ENCODE measurements at places on chromosomes 16 and 17.

- DNase-seq: no peak
These were observed 42.9 kb downstream of the SYT17 start for GRCh38 chr16:19210968-19211367.

DNA sequence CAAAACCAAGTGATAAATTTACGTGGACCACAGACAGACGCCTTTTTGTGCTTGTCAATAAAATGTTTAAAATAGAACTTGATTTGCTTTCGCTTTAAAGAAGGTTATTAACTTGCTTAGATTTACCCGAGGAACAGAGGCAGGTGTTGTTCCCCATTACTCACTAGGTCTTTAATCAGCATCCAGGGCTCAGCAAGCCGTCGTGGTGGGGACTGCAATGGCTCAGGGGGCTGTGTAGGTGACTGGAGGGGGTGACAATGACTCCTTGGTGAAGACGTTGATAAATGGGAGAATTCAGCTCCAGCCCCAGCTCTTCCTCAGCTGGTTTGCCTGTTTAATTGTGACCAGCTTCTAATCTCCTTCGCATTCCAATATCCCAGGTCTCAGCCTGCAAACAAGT is 231.4 kb downstream of the TMEM114 start:
- no peak for DNase-seq

GRCh38 chr16:10738231-10739077 is 5.2 kb upstream of the NUBP1 start:
- DNase-seq: peak; percentile 84

DNA sequence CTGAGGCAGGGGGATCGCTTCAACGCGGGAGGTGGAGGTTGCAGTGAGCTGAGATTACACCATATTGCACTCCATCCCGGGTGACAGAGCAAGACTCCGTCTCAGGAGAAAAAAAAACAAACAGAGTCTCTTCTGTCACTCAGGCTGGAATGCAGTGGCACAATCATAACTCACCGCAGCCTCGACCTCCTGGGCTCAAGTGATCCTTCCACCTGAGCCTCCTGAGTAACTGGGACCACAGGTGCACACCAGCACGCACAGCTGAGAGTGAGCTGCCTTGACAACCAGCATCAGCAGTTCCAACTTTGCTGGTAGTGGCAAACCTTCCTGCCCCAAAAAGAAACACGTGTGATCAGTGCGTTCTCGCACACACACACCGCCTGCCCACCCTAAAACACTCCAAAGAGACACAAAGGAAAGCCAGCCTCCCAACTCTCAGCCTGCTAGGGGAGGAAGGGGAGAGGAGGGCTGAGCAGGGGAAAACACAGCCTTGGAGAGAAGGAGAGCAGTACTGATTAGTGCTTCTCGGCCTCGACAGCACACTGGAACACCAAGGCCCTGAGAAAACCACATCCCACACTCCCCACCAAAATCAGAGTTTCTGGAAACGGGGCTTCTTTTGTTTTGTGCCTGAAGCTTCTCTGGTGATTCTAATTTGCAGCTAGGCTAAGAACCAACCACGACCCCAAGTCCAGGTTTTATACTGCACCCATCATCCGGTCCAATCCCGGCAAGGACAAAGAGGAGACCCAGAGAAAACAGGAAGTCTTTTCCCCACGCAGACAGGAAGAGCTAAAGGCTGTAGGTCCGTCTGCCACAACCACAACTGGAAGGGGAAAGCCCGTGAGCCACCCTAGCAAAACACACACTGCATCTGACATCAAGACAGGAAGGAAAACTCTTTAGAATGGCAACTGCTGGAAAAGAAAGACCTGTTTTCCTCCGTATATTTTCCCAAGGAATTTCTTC is 28.8 kb downstream of the ZCCHC14 start:
- no peak for DNase-seq

- no peak for DNase-seq
These were observed 793.4 kb upstream of the CDH8 start for GRCh38 chr16:62829607-62830006.

GRCh38 chr17:72714357-72714966 is 378.0 kb downstream of the SLC39A11 start:
- peak; percentile 79 for DNase-seq

- DNase-seq: no peak
These were observed 34.5 kb downstream of the HS3ST2 start for GRCh38 chr16:22848451-22848850.

GRCh38 chr16:31356566-31357323 is 1.8 kb downstream of the ITGAX start:
- no peak for DNase-seq

- no peak for DNase-seq
These were observed 1002.3 kb upstream of the CDH8 start for GRCh38 chr16:63038397-63039106.

- DNase-seq: no peak
These were observed 2.9 kb downstream of the STARD3 start for GRCh38 chr17:39639566-39640458.

- peak; percentile 29 for DNase-seq
These were observed 46.0 kb upstream of the ERCC4 start for GRCh38 chr16:13873835-13874438.

- DNase-seq: no peak
These were observed 252.3 kb downstream of the C16orf95 start for GRCh38 chr16:87064731-87065445.

DNA sequence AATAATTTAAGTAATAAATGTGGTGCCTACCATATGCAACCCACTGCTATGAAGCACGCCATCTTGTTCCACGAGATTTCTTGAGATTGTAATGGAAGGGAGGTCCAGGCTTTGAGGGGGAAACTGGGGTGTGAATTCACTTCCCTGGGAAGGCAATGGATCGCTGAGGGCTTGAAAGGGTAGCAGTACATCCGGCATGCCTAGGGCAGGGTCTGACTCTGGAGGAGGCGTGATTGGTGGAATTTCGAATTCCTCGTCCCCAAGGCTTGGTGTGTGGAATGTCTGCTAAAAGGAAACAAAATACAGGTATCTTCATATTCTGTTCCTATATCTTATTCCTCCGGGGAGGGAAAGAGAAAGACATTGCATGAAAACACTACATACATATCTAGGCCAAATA is 83.0 kb downstream of the TOX3 start:
- DNase-seq: no peak

DNA sequence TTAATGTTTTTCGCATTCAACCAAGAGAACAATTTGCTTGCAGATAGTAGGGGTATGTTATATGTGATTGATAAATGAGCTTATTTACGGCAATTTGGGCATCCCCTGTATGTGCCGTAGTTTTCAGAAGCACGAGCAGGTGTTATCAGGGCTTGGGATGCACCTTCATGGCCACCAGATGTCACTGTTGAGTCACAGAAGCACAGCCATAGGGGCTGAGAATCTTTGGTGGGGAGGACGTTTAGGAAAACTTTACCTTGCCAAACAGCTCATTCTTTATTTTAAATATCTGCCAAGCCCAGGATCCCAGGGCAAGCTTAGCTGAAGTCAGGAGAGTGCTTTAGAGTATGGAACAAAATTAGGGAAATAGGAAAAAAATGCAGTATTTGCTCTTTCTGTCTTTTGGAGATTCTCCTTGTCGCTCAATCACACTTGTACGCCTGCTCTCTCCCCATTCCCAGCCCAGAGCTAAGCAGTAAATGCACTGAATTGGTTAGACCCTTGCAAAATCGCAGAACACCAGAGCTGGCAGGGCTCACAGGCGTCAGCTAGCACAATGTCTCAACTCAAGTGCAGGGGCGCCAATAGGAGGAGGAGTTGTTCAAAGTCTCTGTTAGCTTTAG is 93.6 kb upstream of the MPHOSPH6 start:
- peak; percentile 48 for DNase-seq

GRCh38 chr17:8041249-8041928 is 2.5 kb downstream of the ALOX15B start:
- peak; percentile 81 for DNase-seq

GRCh38 chr17:68172461-68172954 is 75.3 kb upstream of the AMZ2 start:
- peak; percentile 71 for DNase-seq

GRCh38 chr16:30838876-30839471 is 52.0 kb upstream of the ZNF629 start:
- no peak for DNase-seq

- peak; percentile 87 for DNase-seq
These were observed 45.2 kb downstream of the MYH13 start for GRCh38 chr17:10327640-10328039.

DNA sequence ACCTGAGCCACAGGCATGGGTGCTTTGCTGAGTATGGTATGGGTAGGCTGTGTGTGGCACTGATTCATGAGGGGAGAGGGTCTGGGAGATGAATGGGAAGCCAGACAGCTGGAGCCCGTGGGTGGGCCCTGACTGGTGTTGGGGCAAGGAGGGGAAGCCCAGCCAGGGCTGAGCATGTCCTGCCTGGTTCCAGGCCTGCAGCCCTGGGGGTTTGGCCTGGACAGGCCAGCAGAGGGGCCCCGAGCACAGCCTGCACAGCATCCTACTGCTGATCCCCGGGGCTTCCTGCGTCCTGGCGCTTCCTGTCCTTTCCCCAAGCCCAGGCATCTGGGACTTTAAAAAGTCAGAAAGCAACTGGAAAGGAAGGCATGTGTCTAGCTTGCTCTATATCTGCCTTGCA is 4.6 kb upstream of the MVD start:
- DNase-seq: no peak

DNA sequence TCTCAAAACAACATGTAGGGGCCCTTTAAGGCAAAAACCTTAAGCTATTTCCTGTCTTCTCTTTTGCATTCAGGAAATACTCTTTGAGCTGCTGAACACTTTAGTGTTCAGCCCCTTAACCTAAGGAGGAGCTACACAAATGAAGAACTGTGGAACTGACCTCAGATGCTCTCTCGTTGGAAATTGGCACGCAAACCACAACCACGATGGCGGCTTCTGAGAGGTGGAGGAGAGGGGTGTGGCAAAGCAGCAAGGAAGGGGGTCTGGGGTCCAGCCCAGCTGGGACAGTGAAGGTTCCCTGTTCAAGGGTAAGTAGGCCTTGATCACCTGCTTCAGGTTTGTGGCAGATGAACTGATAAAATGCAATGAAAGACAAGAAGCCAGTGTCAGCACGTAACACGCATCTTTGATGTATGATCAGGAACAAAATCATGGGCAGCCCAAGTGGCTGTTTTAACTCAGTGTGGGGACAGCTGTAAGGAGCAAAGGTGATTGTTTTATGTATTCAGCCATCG is 291.6 kb upstream of the TNRC6C start:
- no peak for DNase-seq

GRCh38 chr17:77193653-77194052 is 52.9 kb downstream of the SEC14L1 start:
- no peak for DNase-seq

- DNase-seq: no peak
These were observed 7.1 kb downstream of the HSD17B2 start for GRCh38 chr16:82042144-82042543.

GRCh38 chr16:75224306-75225082 is 5.7 kb downstream of the CTRB1 start:
- DNase-seq: no peak

DNA sequence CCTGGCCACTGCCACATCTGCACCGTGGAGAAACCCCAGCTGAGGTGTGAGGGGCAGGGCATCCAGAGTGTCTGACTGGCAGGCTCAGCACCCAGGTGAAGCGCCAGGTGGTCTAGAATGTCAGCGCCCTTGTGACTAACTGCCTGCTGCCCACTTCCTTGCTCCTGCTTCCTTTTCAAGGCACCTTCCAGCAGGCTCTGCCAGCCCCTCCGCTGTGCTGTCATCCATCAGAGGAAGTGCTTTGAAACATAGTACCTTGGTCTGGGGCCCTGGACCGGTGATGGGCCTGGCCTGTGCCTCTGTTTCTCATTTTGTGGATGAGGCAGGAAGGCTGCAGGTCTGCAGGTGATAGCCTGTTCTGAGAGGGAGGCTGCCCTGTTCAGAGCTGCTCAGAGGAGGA is 5.5 kb downstream of the SPNS2 start:
- no peak for DNase-seq

- DNase-seq: no peak
These were observed 583.4 kb upstream of the PSMD7 start for GRCh38 chr16:73713251-73713650.

DNA sequence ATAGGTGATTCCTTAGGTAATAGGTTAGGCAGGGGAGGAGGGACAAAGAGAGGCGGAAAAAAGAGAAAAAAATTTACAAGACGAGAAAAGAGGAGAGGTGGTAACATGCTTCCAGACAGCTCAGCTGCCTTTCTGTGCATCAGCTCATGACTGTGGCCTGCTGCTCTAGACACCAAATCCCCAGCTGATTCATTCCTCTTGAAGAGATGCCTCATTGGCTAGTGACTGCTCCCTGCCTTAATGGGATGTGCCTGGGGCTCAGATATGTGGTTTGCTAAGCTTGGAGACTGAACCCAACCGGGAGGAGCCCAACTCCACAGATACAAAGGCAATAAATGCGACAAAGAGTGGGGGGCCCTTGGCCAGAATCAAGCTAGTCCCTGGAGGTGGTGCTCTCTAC is 105.9 kb upstream of the FAM20A start:
- DNase-seq: no peak

DNA sequence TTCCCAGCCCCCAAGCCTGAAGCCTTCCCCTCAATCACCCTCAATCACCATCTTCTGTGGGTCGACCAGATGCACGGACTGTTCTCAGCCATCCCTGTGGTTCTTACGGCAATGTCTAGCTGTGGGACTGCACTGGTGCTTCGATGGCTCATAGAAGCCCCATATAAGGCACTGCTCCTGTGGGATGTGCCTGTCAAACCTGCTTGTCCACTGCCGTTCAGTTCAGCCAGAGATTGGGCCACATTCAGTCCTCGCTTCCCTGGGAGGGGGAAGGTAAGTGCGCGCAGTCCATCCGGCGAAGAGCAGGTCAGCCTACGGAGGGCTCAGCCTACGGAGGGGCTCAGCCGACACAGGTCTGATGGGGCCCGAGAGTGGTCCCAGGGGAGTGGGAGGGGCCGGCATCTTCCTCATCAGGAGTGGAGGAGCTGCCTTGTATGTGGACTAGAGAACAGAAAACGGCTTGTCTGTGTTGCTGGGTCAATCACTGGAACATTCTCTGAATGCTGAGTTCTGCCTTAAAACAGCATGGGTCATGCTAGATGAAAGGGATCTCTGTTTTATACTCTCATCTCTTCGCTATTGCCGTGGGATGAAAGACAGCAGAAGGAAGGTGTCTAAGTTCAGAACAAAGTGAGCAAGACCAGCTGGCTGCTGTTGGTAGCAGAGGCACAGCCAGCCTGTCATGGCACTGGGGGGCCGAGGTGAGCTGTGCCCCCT is at the start of gene CARD14:
Gene CARD14, plus strand, starts transcription at position 247 of the 717 bp plus-strand sequence. CDS start 11,409 bp downstream, outside the sequence.
- no peak for DNase-seq

- no peak for DNase-seq
These were observed 14.3 kb upstream of the SRCIN1 start for GRCh38 chr17:38619937-38620550.

GRCh38 chr17:35912942-35913341 is 17.6 kb downstream of the RDM1 start:
- DNase-seq: no peak

- no peak for DNase-seq
These were observed 33.7 kb upstream of the LITAF start for GRCh38 chr16:11620243-11621003.

GRCh38 chr16:64864232-64864809 is 257.5 kb downstream of the CDH11 start:
- DNase-seq: no peak

- DNase-seq: peak; percentile 57
These were observed 22.9 kb upstream of the YWHAE start for GRCh38 chr17:1422885-1423284.

Data from A549 (cell line).